GM23248 (cell line): ENCODE measurements at places on chromosomes 3 and 15. TPM values are rescaled to one million over a fixed set of nuclear protein-coding genes. Genes with fewer than 3 reads are reported as not detected.
A peak's percentile ranks its signal among the peaks of the same experiment; 100 is the strongest.

- H3K36me3 ChIP-seq: 0 out of 2 replicates have a peak, but pooled peaks cover 3% of the 10 kb centered on the region
- H3K27me3 ChIP-seq: no peaks in the 10 kb centered on the region
- peak overlapping the region; percentile 90 for H3K27ac ChIP-seq
- H3K4me3 ChIP-seq: peak overlapping the region; percentile 42
- peak; percentile 92 for DNase-seq
Measured at GRCh38 chr3:197083486-197083885, 53.9 kb upstream of the MELTF start.

- peaks cover 27% of the 10 kb centered on the region for H3K4me1 ChIP-seq
- no peaks in the 10 kb centered on the region for H3K36me3 ChIP-seq
- no peaks in the 10 kb centered on the region for H3K27me3 ChIP-seq
- peak overlapping the region; percentile 41; the same call in 1 of the 2 replicates for H3K27ac ChIP-seq
- peak; percentile 51 for DNase-seq
Measured at GRCh38 chr3:37862903-37863815, 1.5 kb downstream of the CTDSPL start.

GRCh38 chr3:217099-217813 lies 20.7 kb downstream of the CHL1 start:
- no peaks in the 10 kb centered on the region for H3K27me3 ChIP-seq
- no peak overlapping the region for H3K27ac ChIP-seq
- no peak overlapping the region for H3K4me3 ChIP-seq

DNA sequence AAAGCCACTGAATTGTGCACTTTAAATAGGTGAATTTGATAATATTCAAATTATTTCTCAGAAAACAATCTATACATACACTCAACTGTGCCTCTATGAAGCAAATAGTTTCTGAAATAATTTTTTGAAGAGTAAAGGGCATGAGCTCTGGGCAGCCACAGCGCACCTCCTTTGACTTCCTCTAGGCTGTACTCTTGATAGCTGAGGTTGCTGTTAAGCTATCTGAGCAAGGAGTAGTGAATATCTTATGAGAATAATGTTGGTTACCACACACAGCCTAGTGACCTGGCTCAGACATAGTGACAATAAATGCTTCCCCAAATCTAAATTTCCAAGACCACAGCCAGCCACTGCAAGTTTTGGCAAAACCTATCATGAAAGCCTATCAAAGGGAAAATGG lies 11.6 kb upstream of the SEC61A1 start:
- no peaks in the 10 kb centered on the region for H3K4me1 ChIP-seq
- DNase-seq: no peak
- no peaks in the 10 kb centered on the region for H3K36me3 ChIP-seq
- H3K27ac ChIP-seq: no peak overlapping the region
- no peaks in the 10 kb centered on the region for H3K27me3 ChIP-seq

DNA sequence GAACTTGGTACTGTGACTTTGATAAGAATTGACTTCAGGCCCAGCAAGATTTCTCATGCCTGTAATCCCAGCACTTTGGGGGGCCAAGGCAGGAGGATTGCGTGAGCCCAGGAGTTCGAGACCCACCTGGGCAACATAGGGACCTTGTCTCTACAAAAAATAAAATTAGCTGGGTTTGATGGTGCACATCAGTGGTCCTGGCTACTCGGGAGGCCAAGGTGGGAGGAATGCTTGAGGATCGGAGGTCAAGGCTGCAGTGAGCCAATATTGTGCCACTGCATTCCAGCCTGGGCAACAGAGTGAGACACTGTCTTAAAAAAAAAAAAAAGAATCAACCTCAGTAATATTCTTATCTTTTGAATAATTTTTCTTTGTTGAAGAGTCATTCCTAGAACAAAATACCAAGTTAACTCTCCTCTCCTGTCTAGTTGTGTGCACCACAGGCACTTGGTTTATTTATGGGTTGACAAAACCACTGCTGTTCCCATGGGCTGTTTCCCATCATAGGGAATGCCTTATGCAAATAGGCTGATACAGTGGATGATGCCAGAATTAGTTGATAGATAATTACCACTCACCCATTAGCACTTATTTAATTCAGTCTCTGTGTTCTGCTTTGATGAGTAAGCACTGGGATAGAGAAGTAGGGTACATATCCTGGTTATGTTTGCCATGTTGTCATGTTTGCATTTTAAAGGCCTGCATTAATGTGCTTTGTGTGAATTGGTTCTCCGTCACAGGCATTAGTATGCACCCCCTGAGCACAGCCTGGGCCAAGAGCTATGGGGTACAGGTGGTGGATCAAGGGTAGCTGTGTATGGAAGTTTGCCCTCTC lies 32.9 kb downstream of the TRAK1 start:
- no peaks in the 10 kb centered on the region for H3K27me3 ChIP-seq
- H3K36me3 ChIP-seq: peaks cover 20% of the 10 kb centered on the region

GRCh38 chr3:148289159-148289558 lies 408.5 kb upstream of the AGTR1 start:
- DNase-seq: no peak
- no peaks in the 10 kb centered on the region for H3K27me3 ChIP-seq
- H3K27ac ChIP-seq: no peak overlapping the region

GRCh38 chr15:70474471-70475406 lies 288.6 kb downstream of the UACA start:
- H3K27me3 ChIP-seq: no peaks in the 10 kb centered on the region
- peak overlapping the region; percentile 89 for H3K27ac ChIP-seq
- peaks cover 27% of the 10 kb centered on the region for H3K4me1 ChIP-seq

DNA sequence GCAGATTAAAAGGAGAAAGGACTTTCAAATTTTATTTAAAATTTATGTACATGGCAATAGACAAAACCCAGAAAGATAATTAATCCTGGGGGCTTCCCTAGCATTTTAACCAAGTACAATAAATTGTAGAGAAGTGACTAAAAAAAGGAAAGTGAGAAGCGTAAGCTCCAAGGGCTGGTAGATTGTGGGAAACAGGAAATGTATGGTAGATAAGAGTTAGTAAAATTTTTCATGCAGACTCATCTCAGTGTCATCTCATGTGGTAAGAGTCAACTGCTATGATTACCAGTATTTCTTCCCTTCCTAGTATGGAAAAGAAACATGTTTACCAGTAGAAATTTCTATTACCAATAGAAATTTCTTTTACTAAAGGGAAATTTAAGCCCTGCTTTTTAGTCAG lies 464.3 kb upstream of the AGTR1 start:
- peaks cover 15% of the 10 kb centered on the region for H3K4me1 ChIP-seq
- DNase-seq: peak; percentile 83
- no peaks in the 10 kb centered on the region for H3K27me3 ChIP-seq
- no peak overlapping the region for H3K4me3 ChIP-seq

- no peaks in the 10 kb centered on the region for H3K27me3 ChIP-seq
- no peak overlapping the region for H3K27ac ChIP-seq
- H3K4me1 ChIP-seq: peaks cover 10% of the 10 kb centered on the region
- no peaks in the 10 kb centered on the region for H3K36me3 ChIP-seq
Measured at GRCh38 chr15:78209646-78210348, 24.6 kb downstream of the ACSBG1 start.

DNA sequence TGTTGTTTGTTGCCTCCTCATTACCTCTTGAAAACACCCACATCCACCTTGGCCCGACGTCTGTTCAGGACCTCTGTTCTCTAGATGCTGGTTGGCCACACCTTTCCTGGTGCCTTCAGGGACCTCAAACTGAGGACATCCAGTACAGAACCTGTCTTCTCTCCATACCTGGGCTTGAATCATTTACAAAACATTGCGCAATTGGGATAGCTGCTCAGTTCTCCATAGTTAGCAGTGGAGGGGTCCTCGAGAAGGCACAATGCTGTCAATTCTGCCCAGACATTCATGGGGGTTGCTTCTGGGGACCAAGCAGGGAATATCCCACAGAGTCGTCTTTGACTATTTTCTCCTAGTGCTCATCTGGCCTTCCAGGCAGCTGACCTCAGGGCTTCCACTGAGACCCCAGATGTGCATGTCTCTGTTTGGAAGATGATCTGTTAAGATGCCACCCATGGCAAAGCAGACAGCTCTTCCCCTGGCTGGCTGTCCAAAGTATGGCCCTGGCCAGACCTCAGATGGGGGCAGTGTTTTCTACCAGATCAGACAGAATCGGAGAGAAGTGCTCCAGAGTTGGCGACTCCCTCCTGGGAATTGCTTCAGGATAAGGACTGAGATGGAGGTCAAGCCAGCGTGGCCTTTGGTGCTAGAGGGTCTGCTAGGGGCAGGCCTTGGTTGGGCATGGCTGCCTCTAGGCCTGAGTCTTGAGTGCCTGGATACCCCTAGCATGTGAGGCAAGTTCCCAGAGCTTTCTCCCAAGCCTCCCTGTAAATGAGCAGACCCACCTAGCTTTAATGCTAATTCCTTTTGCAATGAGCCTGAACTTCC lies 46.1 kb downstream of the CHCHD6 start:
- peaks cover 22% of the 10 kb centered on the region for H3K4me1 ChIP-seq
- no peak for DNase-seq
- no peak overlapping the region for H3K27ac ChIP-seq
- H3K36me3 ChIP-seq: no peaks in the 10 kb centered on the region
- H3K27me3 ChIP-seq: no peaks in the 10 kb centered on the region

- no peaks in the 10 kb centered on the region for H3K27me3 ChIP-seq
- 0 out of 2 replicates have a peak, but pooled peaks cover 8% of the 10 kb centered on the region for H3K36me3 ChIP-seq
- H3K4me3 ChIP-seq: no peak overlapping the region
- DNase-seq: no peak
Measured at GRCh38 chr3:107643038-107643883, 120.5 kb downstream of the BBX start.

DNA sequence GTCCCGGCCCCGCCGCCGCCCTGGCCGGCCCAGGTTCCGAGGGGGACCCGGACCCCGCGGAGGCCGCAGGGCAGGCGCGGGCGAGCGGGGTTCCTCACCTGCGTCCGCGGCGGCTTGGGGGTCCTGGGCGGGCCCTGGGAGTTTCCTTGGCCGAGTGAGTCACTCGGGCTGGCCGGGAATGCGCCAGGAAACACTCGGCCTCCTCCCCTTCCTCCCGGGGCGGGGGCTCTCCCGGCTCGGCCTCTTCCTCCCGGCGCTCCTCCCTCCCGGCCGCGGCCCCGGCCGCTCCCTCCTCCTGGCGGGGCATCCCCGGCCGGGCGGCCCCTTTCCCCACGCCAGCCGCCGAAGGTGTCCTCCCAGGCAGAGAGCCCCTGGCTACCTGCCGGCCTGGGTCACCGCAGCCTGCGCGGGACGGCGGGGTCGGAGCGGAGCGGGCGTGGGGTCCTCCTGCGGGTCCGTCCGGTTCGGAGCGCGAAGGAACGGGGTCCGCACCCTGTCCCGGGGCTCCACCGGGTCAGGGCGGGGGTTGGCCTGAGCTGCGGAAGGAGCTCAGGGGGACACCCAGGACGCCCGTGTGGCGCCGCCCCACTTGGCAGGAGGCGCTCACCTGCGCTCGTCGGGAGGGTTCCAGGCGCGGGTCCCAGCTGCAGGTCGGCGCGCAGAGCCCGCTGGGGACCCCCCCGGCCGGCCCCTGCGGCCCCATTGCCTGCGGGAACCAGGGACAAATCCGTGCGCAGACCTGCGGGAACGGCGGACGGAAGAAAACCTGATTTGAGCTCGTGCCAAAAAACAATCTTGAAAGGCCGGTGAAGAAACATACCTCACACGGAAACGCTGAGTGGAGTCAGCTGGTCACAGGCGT lies at the start of gene CYFIP1:
Gene CYFIP1 (minus strand): TSS at position 180 of the 862 bp plus-strand sequence. CDS start 33,083 bp downstream, outside the sequence.
- H3K4me3 ChIP-seq: peak within 1 kb of the TSS; percentile 82
- peak within 1 kb of the TSS; percentile 63 for H3K27ac ChIP-seq
- H3K27me3 ChIP-seq: no peaks in the 10 kb centered on the region
- H3K4me1 ChIP-seq: peaks cover 7% of the 10 kb centered on the region
- no peaks in the 10 kb centered on the region for H3K36me3 ChIP-seq

- DNase-seq: peak; percentile 54
- H3K4me1 ChIP-seq: peaks cover 57% of the 10 kb centered on the region
- H3K4me3 ChIP-seq: peak overlapping the region; percentile 56
Measured at GRCh38 chr3:141368925-141369794, 856 bp downstream of the ZBTB38 start.

GRCh38 chr3:182567700-182568099 lies 225.6 kb upstream of the ATP11B start:
- no peaks in the 10 kb centered on the region for H3K36me3 ChIP-seq
- H3K27ac ChIP-seq: no peak overlapping the region
- H3K4me1 ChIP-seq: no peaks in the 10 kb centered on the region
- H3K4me3 ChIP-seq: no peak overlapping the region
- H3K27me3 ChIP-seq: no peaks in the 10 kb centered on the region

DNA sequence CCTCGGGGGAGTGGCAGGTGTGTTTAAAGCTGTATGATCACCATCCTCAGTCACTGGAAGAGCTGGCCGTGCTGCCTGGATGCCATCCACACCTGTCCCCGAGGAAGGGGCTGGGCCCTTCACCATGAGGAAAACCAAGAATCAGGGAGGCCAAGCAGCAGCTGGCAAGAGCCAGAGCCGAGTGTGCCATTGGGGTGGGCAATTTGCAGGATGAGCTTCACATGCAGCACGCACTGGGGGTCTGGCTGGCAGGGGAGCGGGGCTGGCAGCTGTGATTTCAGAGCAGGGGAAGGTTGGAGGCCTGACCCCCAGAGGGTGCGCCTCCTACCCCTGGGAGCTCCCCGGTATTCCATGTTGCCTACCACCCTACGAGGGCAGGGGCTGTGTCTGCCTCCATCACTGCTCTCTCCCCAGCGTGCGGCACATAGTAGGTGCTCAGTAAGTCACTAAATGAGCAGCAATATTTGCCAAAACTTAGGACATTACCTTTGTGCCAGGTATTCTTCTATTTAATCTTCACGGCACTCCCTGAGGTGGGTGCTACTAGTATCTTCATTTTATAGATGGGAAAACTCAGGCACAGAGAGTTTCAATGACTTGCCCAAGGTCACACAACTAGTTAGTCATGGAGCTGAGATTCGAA lies 30.3 kb upstream of the IQSEC1 start:
- no peak overlapping the region for H3K27ac ChIP-seq
- no peak overlapping the region for H3K4me3 ChIP-seq

GRCh38 chr3:48891606-48892005 lies 7.1 kb downstream of the SLC25A20 start:
- no peak overlapping the region for H3K4me3 ChIP-seq
- H3K4me1 ChIP-seq: no peaks in the 10 kb centered on the region
- no peaks in the 10 kb centered on the region for H3K36me3 ChIP-seq

- peaks cover 5% of the 10 kb centered on the region for H3K36me3 ChIP-seq
- peak overlapping the region; percentile 62 for H3K4me3 ChIP-seq
- H3K4me1 ChIP-seq: peaks cover 42% of the 10 kb centered on the region
- DNase-seq: peak; percentile 69
- H3K27me3 ChIP-seq: no peaks in the 10 kb centered on the region
- H3K27ac ChIP-seq: peak overlapping the region; percentile 95
Measured at GRCh38 chr15:70856177-70856883, 2.4 kb upstream of the LARP6 start.

GRCh38 chr3:154764856-154765640 lies 315.1 kb upstream of the MME start:
- H3K36me3 ChIP-seq: no peaks in the 10 kb centered on the region
- 0 out of 2 replicates have a peak, but pooled peaks cover 4% of the 10 kb centered on the region for H3K4me1 ChIP-seq
- no peak overlapping the region for H3K4me3 ChIP-seq
- no peaks in the 10 kb centered on the region for H3K27me3 ChIP-seq
- DNase-seq: peak; percentile 26

Gene SLC22A13
- 0.38 and 0.86 TPM in 2 replicates for total RNA-seq

Gene LCMT2
- total RNA-seq: 7.7 and 9.9 TPM in 2 replicates

Gene PLSCR2
- not detected in 2 replicates for total RNA-seq

Gene ISG20
- not detected in 2 replicates for total RNA-seq

Gene ZMAT3
- 23.6 and 24.8 TPM in 2 replicates for total RNA-seq

Gene C15orf62
- not detected in 2 replicates for total RNA-seq

Gene GOLGA6L6
- total RNA-seq: not detected in 2 replicates

Gene BAHD1
- total RNA-seq: 10.3 and 22.0 TPM in 2 replicates
